Upper lobe of right lung (tissue), 1 donor: ENCODE measurements at places on chromosomes 16 and 17. TPM values are rescaled to one million over a fixed set of nuclear protein-coding genes. Genes with fewer than 3 reads are reported as not detected.

DNA sequence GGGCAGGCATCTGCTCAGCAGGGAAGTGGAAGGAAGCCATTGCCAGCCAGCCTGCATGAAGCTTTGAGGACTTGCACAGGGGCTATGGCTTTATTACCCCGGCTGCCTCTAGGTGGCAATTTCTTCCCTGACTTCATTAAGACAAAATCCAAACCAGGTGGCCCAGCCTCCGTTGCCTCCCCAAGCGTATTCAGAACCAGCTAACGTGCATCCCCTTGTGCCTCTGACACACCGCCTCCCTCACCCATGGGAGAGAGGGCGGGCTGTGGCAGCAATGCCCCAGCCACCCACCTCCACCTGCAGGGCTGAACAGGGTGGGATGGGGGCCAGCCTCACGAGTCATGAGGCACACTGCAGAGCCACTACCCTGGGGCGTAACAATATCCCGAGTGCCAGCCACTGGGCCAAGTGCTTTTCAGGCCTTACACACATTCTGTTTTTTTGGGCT is 6.8 kb downstream of the KIFC3 start:
- H3K27me3 ChIP-seq = no peaks in the 10 kb centered on the region
- H3K36me3 ChIP-seq = peaks cover 41% of the 10 kb centered on the region
- no peak for DNase-seq
- no peak overlapping the region for H3K4me3 ChIP-seq
- H3K4me1 ChIP-seq = peaks cover 49% of the 10 kb centered on the region

DNA sequence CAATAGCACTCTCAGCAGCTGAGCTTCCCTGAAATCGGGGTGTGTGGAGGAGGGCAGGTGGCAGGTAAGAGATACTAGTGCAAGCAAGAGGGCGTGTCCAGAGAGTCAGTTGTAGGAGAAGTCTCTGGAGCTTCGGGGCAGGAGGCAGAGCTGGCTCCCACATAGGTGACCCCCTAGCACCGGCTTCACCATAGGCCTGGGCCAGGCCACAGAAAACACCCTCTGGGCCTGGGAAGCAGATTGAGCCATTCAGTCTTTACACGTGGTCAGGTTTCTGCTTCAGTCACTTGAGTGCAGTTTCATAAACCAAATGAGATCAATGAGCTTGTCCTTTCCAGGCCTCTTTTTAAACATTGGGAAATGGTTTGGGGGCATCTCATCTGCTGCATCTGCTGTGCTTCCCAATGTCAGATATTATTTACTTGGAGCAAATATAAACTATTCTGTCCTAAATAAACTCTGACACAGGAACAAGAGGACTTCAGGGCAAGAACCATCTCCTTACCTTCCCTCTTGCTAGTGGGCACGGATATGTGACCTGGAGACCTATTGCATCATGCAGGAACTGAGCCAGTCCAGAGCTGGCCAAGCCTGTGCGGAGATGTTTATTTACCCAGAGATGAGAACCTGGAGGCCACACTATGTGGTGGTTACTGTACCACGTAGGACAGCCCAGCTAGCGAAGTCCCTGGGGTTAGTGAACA is 16.1 kb downstream of the CCR7 start:
- no peaks in the 10 kb centered on the region for H3K36me3 ChIP-seq
- peaks cover 60% of the 10 kb centered on the region for H3K4me1 ChIP-seq
- no peaks in the 10 kb centered on the region for H3K27me3 ChIP-seq
- H3K27ac ChIP-seq = peak overlapping the region; percentile 83

- peaks cover 4% of the 10 kb centered on the region for H3K4me1 ChIP-seq
- DNase-seq = no peak
- no peak overlapping the region for H3K27ac ChIP-seq
- H3K4me3 ChIP-seq = no peak overlapping the region
- no peaks in the 10 kb centered on the region for H3K27me3 ChIP-seq
Measured at GRCh38 chr17:63278728-63279442, 167.2 kb downstream of the CYB561 start.

DNA sequence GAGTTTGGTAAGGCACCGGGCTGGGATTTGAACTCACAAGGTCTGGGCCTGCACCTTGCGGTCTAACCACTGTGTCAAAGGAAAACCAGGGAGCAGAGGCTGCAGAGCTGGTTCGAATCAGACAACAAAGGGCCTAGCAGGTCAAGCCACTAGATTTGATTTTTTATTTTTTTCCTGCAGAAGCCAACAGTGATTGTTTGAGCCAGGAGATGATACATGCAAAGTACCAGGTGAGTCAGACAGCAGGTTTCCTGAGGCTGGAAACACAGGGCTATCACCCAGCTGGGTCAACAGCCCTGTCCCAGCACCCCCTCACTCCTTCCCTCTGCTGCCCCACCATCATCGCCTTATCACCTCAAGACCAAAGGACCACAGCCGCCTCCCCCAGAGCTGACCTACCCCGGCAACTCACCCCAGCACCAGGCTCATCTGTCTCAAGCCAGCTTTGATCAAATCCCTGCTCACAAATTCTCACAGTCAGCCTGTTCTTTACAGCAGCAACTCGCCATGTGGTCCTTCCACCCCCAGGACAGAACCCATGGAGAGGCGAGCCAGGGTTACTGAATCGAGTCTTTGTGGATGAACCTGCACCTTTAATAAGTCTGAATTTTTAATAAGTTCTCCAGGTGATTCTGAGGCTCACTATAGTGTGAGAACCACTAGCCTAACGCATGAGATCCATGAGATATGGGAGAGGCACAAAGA is 13.0 kb upstream of the KRT19 start:
- no peaks in the 10 kb centered on the region for H3K27me3 ChIP-seq
- no peak overlapping the region for H3K27ac ChIP-seq
- DNase-seq = no peak
- no peak overlapping the region for H3K4me3 ChIP-seq

- H3K4me1 ChIP-seq = peaks cover 6% of the 10 kb centered on the region
- no peak for DNase-seq
- no peak overlapping the region for H3K4me3 ChIP-seq
- H3K36me3 ChIP-seq = no peaks in the 10 kb centered on the region
- peaks cover 4% of the 10 kb centered on the region for H3K27me3 ChIP-seq
Measured at GRCh38 chr16:88390735-88391134, 8.0 kb downstream of the ZNF469 start.

DNA sequence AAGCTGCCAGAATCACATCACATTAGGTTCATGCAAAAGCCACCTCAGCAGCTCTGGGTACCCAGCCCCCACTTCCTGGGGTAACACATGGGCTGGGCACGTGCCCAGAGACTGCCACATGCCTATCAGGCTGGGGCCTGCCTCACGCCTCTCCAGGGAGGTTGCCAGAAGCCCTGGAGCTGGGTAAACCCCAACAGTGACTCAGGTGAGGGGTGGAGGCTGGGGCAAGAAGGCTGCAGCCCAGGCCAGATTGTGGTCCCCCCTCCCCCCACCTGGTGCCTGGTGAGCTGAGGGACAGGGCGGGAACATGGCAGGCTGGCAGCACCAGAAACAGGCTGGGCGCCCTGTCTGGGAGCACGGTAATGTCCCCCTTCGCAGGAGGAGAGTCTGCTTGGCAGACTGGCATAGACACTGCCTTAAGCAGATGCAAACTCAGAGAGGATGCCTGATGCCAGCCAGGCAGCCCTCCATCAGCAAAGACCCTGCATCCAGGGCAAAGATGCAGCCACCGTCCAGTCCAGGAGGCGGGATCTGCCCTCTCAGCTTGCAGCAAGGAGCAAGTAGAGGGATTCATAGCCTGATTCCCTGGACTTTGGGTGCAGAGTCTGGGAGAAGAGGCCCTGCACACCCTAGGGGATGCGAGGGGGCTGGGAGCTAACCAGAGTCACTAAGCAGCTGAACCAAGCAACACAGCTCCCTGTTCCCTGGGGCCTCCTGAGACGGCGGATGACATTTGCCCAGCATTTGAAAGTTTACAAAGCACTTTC is 28.8 kb downstream of the NGFR start:
- DNase-seq = no peak
- no peak overlapping the region for H3K27ac ChIP-seq
- no peak overlapping the region for H3K4me3 ChIP-seq

- no peak for DNase-seq
- no peaks in the 10 kb centered on the region for H3K4me1 ChIP-seq
- no peak overlapping the region for H3K4me3 ChIP-seq
- no peaks in the 10 kb centered on the region for H3K27me3 ChIP-seq
- no peaks in the 10 kb centered on the region for H3K36me3 ChIP-seq
Measured at GRCh38 chr16:50831751-50832150, 89.9 kb downstream of the CYLD start.

DNA sequence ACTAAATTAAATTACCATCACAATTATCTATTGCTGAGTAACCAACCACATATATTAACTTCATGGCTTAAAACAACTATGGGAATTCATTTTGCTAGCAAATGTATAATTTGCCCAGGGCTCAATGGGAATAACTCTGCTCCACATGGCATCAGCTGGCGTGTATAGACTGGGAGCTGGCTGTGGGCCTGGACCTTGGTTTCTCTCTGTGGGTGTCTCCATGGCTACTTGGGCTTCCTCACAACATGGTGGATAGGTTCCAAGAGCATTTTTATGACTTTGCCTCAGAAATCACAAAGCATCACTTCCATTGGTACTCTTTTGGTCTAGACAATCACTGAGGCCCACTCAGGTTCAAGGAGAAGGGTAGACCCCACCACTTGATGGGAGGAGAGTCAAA is 144.9 kb downstream of the SOCS1 start:
- peaks cover 16% of the 10 kb centered on the region for H3K4me1 ChIP-seq
- no peak for DNase-seq
- no peaks in the 10 kb centered on the region for H3K27me3 ChIP-seq
- peaks cover 6% of the 10 kb centered on the region for H3K36me3 ChIP-seq
- H3K4me3 ChIP-seq = no peak overlapping the region
- no peak overlapping the region for H3K27ac ChIP-seq

DNA sequence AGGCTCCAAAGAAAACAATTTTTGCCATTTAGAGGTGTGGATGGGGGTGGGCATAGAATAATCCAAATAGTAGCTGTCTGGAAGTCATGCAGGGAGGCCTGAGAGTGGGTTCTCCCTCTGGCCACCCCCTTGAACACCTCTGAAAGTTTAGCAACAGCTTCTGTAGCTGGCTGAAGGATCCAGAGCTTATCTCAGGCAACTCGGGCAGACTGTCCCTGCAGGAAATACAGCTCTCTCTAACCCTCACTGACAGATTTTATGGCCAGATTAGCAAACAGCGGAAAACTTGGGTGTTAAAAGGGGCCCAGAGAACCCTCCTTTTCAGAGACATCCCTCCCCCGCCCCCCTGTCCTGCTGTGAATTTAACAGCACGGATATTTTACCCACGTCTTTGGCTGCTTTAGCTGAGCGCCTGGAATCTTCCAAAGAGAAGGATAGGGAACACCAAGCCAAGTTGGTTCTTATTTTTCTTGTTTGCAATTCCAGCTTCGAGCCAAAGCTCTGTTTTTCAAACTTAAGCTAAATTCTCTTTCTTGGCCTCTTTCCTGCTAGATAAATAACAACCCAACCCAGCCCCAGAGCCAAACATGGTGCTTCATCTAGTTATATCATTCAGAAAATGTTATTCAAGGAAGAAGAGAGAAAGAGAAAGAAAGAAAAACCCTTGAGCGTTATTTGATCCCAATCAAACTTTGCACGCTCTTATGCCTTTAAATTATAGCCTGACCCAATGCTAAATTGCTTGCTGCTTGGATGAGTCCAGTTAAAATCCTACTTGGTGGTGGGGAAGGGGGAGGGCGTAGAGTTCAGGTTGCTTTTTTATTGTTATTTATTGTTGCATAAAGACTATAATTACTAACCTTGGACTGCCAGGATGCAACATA is 2.3 kb upstream of the HOXB2 start:
- H3K36me3 ChIP-seq = no peaks in the 10 kb centered on the region
- H3K4me3 ChIP-seq = peak overlapping the region; percentile 35
- H3K27me3 ChIP-seq = peaks cover 56% of the 10 kb centered on the region
- H3K4me1 ChIP-seq = peaks cover 8% of the 10 kb centered on the region

GRCh38 chr17:33922971-33923370 is 332.1 kb upstream of the CCL2 start:
- H3K36me3 ChIP-seq = no peaks in the 10 kb centered on the region
- H3K27ac ChIP-seq = no peak overlapping the region
- H3K4me3 ChIP-seq = no peak overlapping the region

- H3K4me3 ChIP-seq = peak overlapping the region; percentile 5
- no peaks in the 10 kb centered on the region for H3K36me3 ChIP-seq
- no peaks in the 10 kb centered on the region for H3K27me3 ChIP-seq
- no peaks in the 10 kb centered on the region for H3K4me1 ChIP-seq
Measured at GRCh38 chr17:233473-233941, 52.1 kb upstream of the DOC2B start.

- peaks cover 16% of the 10 kb centered on the region for H3K4me1 ChIP-seq
- peak; percentile 60 for DNase-seq
- H3K36me3 ChIP-seq = no peaks in the 10 kb centered on the region
- H3K27me3 ChIP-seq = no peaks in the 10 kb centered on the region
- peak overlapping the region; percentile 76 for H3K4me3 ChIP-seq
Measured at GRCh38 chr17:32007463-32008298, 498 bp downstream of the LRRC37B start.

DNA sequence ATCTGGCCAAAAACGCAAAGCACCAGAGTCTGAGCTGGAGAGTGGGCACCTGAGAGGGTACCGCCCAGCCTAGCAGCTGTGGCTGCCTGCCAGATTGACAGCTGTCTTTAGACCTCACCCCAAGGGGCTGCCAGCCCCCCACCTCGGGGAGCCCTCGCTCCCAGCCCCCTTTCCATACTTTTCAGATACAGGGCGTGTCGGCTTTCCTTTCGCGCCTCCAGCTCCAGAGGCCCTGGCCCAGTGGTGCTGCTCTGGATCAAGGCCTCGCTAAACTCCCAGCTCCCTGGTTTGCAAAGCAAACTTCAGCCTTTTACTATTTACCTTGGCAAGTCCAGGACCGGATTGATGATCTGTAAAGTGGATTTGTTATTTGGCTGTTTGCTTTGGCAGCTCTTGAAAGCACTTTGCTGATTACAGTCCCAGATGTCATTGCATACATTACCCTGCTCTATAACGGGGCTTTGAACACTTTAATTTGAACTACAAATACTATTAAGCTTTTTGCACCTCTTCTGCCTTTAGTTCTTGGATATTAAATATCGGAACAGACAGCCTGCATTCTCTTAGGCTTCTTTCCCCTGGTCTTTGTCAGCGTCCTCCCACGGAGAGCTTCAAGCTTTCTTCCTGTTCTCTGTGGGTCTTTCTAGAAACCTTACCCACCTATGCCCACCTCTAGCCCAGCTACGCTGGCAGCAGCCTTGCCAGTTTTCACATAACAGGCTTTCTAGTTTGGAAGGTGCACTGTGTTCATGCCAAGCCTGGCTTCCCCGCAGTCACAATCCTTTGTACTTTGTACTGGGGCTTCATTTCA is 63.6 kb upstream of the TBX2 start:
- no peaks in the 10 kb centered on the region for H3K36me3 ChIP-seq
- no peak for DNase-seq
- H3K27me3 ChIP-seq = no peaks in the 10 kb centered on the region

- H3K36me3 ChIP-seq = no peaks in the 10 kb centered on the region
- no peaks in the 10 kb centered on the region for H3K27me3 ChIP-seq
- peak within 1 kb of the TSS; percentile 75 for H3K4me3 ChIP-seq
- DNase-seq = peak; percentile 86
- H3K27ac ChIP-seq = peak within 1 kb of the TSS; percentile 87
Measured at GRCh38 chr16:72561-73548, at the start of gene RHBDF1. Gene RHBDF1, minus strand, starts transcription at chr16:72631. Its CDS starts 7,616 bp downstream, at chr16:65015.

VAT1 gene
- total RNA-seq = 267 TPM

SHCBP1 gene
- total RNA-seq = 1.0 TPM

CLEC10A gene
- total RNA-seq = 12.6 TPM

C16orf74 gene
- 2.7 TPM for total RNA-seq

SOCS1 gene
- 15.3 TPM for total RNA-seq

SYT17 gene
- 13.7 TPM for total RNA-seq
